ENCODE measurements at places on chromosomes 6 and 20.
A peak's percentile ranks its signal among the peaks of the same experiment; 100 is the strongest.

DNA sequence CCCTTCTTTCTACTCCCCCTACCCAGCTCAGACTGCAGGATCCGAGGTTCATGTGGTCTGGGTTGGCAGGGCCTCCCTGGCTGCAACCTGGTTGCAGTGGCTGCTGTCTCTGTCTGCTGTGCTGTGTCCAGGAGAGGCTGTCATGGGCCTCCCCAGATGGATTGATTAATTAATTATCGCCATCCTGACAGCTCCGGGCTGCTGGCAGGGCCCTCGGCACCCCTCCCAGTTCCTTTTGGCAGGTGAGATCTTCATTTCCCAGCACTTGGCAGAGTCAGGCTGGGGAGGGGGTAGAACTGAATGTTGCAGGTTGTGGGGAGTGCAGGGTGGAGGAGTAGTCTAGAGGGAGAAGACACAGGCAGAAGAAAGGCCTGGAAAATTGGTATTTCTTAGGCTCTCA, 56.7 kb upstream of the ZFAND3 start:
- no peak for DNase-seq

DNA sequence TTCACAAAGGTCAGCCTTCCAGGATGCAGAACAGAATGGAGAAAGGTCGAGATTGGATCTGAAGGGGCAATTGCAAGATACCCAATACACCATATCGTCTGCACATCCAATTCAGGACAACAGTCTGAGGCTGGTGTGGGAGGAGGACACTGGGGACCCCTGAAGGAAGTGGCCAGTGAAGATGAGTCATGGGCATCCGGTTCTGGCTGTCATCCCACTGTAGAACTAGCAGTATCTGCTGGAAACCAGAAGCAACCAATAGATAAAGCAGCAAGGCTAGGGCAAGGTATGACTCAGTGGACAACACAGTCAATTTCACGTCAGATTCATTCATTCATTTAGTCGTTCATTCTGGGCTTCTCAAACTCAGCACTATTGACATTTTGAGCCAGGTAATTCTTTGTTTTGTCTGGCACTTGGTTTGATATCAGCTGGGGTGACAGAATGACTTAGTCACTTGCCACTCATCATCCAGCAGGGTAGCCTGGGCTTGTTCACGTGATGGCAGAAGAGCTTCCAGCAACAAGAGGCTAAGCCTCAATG, 30.3 kb upstream of the SHLD1 start:
- DNase-seq, result peak; percentile 73

DNA sequence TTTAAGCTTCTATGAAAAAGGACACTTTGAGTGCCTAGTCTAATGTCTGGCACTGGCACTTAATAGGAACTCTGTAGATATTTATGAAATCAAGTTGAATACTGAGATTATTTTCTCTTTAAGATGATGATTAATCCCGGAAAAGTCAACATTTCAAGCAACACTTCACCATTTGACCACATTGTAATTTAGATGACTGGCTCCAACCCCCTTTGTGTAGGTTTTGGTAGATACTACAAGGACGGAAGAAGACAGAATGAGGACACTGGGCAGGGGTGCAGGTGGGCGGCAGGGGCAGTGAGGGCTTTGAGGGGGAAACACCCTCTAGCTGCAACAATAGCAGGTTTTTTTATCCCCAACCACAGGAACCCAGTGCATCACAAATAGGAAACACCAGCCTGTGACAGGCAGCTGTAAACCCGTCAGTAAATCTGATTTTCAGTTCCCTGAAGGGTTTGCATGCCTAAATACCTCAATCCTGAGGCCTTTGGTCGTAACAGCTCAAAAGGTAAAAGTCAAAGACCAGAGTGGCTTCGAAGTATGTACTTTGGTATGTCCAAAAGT, 4.6 kb downstream of the DTNBP1 start:
- no peak for DNase-seq

DNA sequence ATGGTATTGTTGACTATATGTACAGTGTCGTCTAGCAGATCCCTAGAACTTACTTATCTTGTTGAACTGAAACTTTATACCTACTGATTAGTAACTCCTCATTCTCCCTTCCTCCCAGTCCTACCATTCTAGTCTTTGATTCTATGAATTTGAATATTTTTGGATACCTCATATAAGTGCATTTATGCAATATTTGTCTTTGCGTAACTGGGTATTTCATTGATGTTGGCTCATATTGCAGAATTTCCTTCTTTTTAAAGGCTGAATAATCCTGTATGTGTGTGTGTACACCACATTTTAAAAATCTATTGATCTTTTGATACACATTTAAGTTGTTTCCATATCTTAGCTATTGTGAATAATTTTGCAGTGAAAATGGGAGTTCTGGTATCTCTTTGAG, 119.9 kb downstream of the SOX4 start:
- DNase-seq, result no peak

- DNase-seq, result no peak
These were observed 59.8 kb upstream of the SIRPA start for GRCh38 chr20:1835186-1836035.

- no peak for DNase-seq
These were observed 29.9 kb upstream of the SYNCRIP start for GRCh38 chr6:85672623-85673022.

DNA sequence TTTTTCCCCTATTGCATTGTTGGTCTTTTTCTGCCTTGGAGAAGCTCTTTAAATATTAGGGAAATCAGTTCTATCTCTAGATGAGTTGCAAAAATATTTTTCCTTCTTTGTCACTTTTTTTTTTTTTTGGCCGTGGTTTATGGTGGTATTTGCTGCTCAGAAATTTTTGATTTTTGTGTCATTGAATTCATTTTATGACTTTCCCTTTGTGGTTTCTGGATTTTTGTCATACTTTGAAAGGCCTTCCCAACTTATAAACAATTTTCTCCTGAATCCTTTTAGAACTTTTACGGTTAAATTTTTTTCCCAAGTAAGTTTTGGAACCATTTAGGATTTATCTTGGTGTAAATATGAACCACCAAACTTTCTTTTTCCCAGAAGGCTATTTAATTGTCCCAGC, 145.6 kb downstream of the GJA10 start:
- DNase-seq, result no peak

- DNase-seq, result no peak
These were observed 47.8 kb upstream of the ARMC2 start for GRCh38 chr6:108800427-108800864.

- DNase-seq, result no peak
These were observed 220.4 kb upstream of the ARID1B start for GRCh38 chr6:156556811-156557210.

GRCh38 chr6:37155394-37156312, 14.3 kb upstream of the PIM1 start:
- DNase-seq, result peak; percentile 42

- no peak for DNase-seq
These were observed 136.3 kb downstream of the SULF2 start for GRCh38 chr20:47648943-47649342.

- DNase-seq, result peak; percentile 33
These were observed 4.0 kb downstream of the PPP1R18 start for GRCh38 chr6:30682143-30683117.

DNA sequence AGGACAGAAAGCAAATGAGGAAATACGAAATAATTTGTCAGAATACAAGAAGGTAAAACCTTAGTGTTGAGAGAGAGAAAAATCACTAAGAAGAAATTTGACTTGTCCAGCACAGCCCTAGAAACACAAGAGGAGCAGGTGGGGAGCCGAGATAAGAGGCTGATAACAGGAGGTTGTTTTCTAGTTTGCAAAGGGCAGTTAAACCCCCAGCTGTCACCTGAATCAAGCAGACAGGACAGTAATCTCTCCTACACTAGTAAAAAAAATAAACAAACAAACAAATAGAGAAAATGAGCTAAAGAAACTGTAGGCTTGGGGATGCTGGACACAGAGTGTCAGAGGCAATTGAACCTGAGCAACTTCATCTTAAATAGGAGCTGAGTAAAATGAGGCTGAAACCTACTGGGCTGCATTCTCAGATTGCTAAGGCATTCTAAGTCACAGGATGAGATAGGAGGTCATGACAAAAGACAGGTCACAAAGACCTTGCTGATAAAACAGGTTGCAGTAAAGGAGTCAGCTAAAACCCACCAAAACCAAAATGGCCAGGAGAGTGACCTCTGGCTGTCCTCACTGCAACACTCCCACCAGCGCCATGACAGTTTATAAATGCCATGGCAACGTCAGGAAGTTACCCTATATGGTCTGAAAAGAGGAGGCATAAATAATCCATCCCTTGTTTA, 40.4 kb downstream of the FAM184A start:
- DNase-seq, result no peak

DNA sequence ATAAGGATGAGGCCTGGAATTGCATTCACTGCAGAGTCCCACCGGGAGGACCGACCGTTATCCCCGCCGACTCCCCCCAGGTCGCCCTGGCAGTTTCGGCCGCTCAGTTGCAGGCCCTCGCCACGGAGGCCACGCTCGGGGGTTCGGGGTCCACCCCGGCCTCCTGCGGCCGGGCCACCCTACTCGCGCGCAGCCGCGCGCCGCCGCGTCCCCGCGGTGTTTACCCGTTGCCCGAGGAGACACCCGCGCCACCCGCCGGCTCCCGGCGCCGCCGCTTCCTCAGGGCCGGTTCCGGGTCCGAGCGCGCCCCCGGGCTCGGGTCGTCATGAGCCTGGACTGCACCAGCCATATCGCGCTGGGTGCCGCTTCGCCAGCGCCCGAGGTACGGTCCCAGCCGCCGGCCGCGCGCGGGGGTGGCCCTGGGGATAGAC, at the start of gene CCDC170:
Gene CCDC170 (plus strand): TSS at position 214 of the 431 bp plus-strand sequence. CDS start 112 bp downstream, at position 326.
- DNase-seq, result no peak

DNA sequence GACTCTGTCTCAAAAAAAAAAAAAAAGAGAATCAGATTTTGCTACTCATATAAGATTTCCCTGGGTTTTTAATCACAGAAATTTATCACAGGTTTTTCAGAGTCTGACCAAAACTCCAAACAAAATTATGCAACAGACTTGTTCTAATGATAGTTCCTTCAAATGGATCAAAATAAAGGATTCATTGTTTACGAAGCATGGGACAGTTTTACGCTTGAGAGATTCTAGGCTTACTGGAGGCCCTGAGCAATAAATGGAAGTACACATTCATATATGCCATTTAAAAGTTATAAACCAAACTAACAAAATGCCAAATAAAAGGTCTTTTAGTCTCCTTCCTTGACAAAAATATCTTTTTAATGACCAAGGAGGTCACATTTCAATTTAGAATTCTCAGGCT, 245.1 kb upstream of the KCNQ5 start:
- DNase-seq, result no peak

DNA sequence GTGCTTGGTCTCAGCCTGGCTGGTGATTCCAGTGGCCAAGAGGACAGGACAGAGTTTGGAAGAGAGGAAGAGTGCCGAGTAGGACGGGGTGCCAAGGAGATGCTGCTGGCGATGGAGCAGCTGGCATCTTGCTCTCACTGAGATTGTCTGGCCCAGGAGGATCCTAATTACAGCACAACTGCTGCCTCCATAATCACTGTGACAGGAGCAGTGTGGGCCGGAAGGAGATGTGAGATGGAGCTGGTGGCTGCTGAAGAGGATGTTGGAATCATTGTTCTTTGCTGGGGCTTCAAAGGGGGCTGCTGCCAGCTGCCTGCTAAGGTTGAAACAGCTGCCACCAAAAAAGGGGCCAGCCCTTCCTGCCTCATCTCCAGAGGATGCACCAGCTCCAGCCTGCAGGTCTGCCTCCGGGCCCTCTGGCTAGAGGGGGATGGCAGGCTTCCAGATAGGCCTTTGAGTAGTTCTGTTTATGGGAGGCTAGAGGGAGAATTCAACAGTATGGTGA, 214.4 kb downstream of the RNF144B start:
- no peak for DNase-seq

DNA sequence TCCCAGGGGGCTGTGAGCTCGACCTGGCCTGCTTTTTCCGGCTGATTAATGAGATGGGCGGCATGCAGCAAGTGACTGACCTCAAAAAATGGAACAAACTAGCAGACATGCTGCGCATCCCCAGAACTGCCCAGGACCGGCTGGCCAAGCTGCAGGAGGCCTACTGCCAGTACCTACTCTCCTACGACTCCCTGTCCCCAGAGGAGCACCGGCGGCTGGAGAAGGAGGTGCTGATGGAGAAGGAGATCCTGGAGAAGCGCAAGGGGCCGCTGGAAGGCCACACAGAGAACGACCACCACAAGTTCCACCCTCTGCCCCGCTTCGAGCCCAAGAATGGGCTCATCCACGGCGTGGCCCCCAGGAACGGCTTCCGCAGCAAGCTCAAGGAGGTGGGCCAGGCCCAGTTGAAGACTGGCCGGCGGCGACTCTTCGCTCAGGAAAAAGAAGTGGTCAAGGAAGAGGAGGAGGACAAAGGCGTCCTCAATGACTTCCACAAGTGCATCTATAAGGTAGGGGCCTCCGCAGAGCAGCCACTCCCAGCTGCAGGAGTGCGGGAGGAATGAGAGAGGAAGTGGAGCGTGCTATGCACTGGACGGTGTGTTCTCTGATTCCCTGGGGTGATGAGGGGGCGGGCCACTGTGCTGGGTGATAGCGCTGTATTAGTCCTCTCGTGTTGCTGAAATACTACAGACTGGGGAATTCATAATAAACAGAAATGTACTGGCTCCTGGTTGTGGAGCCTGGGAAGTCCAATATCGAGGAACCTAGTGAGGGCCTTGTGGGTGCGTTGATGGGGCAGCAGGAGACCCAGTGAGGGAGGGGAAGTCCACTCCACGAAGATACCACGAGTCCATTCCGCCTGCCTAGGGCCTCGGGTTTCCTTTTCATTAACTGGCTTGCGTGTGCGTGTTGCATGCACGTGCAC, 161.7 kb downstream of the DTNBP1 start:
- DNase-seq, result no peak

DNA sequence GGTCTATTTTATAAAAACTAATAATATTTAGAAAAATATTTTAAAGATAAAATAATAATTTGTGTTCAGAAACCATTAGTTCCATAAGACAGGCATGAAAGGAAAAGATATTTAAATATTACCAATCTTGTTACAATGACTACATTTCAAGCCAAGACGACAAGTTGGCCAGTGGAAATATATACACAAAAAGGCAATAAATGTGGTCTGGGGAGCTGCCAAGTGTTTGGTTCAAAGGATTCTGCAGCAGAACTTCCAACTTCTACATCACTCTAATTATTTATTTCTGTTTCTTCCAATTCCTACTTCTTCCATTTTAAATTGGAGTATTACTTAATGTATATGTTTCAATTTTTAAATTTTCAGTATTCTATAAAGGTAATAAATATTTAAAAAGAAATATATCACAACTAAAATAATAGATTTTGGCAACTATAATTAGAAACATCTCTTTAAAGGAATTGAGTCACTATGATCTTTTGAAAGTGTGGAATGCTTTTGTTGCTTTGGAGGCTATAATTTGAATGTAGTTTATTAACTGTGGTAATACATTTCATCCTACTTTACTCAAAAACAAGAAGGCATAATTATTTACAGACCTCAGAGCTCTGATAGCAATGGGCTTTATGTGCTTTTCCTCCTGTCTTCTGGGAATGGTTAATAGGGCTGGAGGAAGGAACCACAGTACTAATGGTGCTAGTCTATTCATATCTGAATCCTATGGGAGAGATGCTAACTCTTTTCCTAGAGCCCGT, 129.7 kb upstream of the FAM184A start:
- DNase-seq, result no peak

DNA sequence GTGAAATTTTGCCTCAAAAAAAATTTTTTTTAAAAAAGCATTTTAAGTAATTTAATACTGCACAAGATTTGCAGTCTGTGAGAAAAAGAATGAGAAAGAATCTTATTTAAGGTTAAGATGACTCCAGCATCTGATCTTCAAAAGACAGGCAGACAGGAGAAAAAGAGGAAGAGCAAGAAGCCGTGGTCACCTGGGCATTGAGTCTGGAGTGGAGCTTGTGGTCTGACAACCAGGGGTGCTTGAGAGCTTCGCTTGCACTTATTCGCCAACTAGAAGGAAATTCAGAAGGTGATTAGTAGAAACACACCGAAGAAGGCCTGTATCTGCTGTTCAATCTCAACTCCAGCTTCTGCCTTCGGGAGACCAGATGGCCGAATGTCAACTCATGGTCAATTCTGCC, 75.9 kb downstream of the MYLK4 start:
- DNase-seq, result no peak
